ENCODE measurements at places on chromosomes 5 and 9.

DNA sequence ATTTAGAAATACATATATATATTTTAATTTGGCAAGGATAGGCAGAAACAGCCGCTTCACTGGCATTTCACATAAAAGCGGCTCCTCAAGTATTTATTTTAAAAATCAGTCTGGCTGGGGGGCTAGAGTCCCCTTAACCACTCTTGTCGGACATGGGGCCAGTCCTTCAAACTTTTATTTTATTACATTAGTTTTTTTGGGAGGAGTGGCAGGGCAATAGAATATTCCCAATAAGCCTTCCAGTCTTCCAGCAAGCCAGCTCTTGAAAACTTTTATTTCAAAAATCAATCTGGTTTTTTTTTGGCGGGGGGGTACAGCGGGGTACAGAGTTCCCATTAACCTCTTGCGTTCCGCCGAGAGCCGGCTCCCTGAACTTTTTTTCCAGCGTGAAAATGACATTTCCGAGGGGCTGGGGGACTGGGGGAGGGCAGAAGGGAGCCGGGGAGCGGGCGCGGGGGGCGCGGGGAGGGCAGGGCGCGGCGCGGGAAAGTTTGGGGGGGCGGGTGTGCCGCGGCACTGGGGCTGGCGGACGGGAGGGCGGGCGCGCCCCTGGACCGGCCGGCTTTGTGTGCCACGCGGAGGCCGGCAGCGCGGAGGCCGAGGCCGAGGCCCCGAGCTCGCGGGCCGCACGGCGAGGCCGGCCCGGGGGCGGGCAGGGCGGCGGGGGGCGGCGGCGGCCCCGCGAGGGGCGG, 504 bp upstream of the ZNF618 start:
- no peak for DNase-seq

DNA sequence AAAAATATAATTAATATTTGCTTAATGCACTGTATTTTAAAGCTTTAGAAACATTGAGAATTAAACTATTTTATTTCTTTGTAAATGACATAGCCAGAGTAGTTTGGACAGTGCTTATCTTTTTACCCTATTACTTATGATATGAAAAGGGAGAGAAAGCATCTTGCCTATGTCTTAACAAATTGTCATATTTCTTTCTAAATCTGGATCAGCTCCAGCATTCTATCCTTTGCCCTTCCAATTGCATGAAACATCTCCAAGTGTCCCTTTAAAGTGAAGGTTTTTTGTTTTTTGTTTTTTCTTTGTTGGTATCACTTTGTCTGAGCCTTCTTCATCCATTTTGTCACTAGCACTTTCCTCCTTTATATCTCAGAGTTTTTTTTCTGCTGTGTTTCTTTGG, 511.6 kb upstream of the FAM174A start:
- no peak for DNase-seq

DNA sequence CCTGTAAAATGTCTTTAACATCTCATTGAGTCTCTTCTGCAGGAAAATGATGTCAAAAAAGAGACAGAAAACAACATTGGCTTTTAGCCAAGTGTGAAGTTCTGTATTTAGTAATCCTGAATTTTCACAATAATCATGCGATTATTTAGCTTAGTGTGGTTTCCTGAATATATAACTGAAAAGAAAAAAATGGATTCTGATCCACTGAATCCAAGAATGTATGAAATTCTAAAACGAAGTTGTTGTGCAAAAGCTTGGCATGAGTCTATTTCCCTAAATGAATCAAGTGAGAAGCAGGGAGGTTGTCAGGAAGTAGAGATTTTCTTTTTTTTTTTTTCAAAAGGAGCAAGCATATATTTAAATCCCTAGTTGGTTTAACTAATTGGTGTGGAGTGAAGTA, 145.9 kb upstream of the CDH6 start:
- DNase-seq: no peak

DNA sequence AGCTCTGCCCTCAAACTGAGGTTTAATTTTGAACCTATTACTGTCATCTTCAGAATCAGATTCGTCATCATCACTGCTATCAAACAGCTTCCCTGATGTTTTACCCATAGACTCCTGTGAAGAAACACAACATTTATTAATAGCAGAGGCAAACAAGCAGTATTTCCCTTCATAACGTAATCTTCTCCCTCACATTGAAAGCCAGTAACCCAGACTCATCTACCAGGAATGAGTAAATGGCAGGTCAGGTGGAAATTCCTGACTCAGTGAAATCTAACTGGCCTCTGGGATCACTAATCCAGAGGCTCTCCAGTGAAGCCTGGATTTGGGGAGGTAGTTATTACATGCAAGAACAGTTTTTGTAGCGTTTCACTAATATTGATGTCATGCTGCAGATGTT, 14.6 kb downstream of the NOL8 start:
- no peak for DNase-seq

DNA sequence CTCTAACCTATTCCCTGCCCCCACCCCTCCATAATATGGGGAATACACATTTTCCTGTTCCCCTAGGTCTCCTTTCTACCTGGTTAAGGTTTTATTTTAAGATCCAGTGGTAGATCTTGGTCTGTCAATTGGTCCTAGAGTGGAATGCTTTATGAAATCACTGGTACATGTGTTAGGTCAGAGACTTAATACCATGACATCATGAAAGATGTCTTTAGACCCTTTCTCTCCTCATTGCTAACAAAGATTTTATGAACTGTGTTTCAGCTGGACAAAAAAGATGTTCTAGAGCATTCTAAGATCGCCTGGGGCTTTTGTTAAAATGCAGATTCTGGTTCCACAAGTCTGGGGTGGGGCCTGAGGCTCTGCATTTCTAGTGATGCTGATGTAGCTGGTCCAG, 9.1 kb downstream of the GSN start:
- DNase-seq: no peak

DNA sequence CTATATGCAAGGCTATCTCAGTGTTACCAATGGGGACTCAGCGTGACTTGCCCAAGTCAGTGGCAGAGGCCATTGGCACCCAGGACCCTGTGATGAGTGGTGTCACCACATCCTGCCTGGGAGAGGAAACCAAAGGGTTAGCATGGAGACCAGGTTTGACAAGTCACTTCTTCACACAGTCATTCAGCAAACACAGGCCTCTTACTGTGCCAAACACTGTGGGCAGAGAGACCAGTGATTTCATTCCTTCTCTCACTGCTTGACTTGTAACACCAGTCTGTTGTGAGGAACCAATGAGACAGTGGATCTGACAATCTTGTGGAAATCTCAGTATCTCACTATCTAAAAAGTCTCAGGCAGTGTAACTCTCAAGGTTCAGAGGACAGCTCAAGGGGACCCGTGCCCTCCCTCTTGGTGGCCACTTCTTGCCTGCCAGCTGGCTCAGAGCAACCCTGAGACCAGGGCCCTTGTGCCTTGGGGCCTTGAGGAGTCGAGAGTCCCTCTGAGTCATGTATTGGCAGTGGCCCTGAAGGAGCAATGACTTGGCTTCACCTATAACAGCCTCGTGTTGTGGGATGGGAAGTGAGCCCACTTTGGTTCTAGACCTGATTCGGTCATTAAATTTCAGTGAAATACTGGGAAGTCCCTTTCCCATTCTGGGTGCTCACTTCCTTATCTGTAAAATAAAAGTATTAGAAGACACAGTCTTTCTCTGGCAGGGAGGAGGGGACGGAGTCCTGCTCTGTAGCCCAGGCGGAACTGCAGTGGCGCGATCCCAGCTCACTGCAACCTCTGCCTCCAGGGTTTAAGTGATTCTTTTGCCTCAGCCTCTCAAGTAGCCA, 1.6 kb downstream of the FABP6 start:
- DNase-seq: no peak

GRCh38 chr9:136022731-136023409, 61.7 kb upstream of the UBAC1 start:
- DNase-seq: no peak

- no peak for DNase-seq
These were observed 27.9 kb upstream of the GLRX start for GRCh38 chr5:95850391-95850894.

DNA sequence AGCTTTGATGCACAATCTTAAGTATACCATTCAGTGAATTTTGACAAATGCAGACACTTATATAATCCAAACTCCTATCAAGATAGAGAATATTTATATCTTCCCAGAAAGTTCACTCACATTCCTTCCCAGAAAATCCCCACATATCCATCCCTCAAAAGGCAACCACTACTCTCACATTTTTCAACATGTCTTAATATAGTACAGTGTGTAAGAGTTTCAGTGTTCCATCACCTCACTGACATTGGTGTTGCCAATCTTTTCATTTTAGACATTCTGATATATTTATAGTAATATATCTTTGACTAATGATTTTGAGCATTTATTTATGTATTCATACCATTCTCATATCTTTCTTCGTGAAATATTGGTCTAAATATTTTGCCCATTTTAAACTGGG, 38.1 kb upstream of the JAK2 start:
- no peak for DNase-seq

- DNase-seq: no peak
These were observed 5.5 kb downstream of the DNAJB5 start for GRCh38 chr9:34994900-34995669.

DNA sequence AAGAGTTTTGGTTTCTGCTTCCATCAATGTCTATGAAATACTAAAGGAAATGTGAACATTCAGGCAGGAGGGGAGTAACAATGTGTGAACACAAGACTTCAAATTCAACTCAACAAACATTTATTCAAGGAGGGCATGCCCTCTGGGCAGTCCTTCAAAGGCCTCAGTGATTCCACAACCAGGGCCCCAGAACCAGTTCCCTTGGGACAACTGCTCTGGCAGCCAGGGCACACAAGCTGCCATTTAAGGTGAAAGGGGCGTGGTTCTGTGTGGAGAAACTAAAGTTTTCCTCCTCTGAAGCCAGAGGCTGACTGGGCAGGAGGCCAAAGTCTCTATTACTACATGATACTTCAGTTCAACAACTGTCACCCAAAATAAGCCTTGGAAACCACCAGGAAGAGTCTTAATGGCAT, 3.2 kb downstream of the RBM18 start:
- DNase-seq: no peak

DNA sequence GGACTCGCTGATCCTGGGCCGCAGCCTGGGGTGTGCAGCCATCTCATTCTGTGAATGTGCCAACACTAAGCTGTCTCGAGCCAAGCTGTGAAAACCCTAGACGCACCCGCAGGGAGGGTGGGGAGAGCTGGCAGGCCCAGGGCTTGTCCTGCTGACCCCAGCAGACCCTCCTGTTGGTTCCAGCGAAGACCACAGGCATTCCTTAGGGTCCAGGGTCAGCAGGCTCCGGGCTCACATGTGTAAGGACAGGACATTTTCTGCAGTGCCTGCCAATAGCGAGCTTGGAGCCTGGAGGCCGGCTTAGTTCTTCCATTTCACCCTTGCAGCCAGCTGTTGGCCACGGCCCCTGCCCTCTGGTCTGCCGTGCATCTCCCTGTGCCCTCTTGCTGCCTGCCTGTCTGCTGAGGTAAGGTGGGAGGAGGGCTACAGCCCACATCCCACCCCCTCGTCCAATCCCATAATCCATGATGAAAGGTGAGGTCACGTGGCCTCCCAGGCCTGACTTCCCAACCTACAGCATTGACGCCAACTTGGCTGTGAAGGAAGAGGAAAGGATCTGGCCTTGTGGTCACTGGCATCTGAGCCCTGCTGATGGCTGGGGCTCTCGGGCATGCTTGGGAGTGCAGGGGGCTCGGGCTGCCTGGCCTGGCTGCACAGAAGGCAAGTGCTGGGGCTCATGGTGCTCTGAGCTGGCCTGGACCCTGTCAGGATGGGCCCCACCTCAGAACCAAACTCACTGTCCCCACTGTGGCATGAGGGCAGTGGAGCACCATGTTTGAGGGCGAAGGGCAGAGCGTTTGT, 19.9 kb downstream of the PTGES2 start:
- no peak for DNase-seq

GRCh38 chr5:178624631-178625546, 2.0 kb downstream of the CLK4 start:
- DNase-seq: no peak

DNA sequence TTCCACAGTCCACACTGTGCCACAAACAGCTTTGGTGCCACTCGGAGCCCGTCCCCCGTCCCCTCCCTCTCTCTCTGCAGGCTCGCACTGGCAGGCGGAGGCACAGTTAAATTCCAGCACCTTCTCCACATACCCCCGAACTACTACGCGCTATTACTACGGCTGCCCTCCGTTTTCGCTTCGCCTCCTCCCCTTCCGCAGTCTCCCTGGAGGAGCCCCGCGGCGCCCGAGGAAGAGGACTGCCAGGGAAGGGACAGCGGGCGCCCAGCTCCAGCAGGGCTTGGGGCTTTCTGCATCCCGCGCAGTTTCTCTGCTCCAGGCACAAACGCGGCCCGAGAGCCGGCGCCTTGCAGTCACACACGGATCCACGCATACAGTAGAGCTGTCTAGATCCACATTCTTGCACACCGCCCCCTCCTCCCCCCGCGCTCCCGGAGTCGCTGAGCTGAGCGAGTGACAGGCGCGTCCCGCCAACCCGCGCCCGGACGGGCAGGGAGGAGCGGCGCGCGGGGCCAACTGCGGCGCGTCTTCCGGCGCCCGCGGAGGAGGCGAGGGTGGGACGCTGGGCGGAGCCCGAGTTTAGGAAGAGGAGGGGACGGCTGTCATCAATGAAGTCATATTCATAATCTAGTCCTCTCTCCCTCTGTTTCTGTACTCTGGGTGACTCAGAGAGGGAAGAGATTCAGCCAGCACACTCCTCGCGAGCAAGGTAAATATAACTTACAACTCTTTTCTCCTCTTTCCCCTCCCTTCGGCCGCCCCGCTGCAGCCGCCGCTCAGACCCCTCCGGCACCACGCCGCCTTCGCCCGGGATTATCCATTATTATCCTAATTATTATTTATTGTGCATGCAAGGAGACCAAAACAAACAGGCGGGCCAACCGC, at the start of gene SMARCA2:
SMARCA2 (plus strand) TSS at position 652 of the 885 bp plus-strand sequence. CDS start 13,676 bp downstream, outside the sequence.
- DNase-seq: peak; percentile 96

DNA sequence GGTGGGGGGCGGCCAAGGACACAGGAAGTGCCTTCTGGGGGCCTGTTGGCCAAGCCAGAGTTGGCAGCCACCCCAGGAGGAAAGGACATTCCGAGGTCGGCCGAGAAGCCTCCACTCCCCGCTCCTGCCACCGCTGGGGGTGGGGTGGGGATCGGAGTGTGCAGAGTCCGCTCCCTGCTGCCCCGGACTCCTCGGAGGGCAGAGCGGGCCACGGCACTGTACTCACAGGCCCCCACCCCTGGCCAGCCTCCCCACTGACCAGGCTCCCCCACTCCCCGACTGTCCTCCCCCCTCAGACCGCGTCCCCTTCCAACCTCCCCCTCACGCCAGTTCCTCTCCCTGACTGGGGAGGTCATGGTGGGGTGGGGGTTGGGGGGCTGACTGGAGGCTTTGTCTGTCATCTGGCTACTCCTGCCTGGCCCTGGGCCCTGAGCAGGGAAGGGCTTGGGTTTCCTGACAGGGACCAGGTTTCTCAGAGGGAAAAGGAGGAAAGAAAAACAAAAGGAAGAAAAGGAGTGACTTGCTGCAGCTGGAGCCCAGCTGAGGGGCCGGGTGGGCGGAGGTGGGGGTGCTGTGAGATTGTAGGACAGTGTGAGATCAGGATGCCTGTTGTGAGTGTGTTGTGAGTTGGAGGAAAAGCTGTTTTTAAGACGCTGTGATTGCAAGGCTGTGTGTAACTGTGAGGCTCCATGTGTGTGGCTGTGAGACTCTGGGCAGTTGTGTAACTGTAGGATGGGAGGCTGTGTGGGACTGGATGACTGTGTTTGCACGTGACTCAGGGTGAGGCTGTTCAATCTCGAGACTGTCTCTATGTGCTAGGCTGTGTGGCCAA, 29.7 kb downstream of the CNTFR start:
- no peak for DNase-seq

- no peak for DNase-seq
These were observed 39.9 kb downstream of the MOCS2 start for GRCh38 chr5:53069626-53070025.

GRCh38 chr9:93154293-93154903, 20.3 kb upstream of the NINJ1 start:
- DNase-seq: no peak

All from hypothalamus (tissue), 51 donors.